ENCODE measurements at places on chromosomes 3 and 15.

DNA sequence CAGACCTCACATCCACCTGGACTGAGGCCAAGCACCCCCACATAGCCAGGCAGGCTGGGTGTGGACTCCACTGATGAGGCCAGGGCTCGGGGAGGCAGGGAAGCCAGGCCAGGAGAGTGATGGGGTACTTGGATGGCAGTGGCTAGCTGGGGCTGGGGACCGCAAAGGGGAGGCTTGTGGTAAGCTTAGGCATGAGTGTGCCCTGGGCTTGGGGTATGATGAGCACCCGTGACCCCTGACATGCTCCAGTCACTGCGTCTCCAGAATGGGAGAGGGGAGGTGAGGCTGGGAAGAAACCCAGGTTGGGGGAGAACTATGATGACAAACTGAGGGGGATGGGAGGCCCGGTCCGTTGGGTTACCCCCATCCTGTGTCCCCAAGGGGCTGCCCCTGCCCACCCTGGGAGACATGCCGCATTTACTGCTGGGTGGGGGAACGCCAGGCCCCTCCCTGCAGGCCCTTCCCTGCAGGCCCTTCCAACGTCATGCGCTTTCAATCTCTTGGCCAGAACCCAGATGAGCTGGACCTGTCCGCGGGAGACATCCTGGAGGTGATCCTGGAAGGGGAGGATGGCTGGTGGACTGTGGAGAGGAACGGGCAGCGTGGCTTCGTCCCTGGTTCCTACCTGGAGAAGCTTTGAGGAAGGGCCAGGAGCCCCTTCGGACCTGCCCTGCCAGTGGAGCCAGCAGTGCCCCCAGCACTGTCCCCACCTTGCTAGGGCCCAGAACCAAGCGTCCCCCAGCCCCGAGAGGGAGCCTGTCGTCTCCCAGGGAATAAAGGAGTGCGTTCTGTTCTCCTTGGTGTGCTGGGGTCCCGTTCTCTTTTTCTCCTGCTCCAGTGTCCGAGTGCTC lies 34.1 kb downstream of the TSPAN3 start:
- no peak for DNase-seq

DNA sequence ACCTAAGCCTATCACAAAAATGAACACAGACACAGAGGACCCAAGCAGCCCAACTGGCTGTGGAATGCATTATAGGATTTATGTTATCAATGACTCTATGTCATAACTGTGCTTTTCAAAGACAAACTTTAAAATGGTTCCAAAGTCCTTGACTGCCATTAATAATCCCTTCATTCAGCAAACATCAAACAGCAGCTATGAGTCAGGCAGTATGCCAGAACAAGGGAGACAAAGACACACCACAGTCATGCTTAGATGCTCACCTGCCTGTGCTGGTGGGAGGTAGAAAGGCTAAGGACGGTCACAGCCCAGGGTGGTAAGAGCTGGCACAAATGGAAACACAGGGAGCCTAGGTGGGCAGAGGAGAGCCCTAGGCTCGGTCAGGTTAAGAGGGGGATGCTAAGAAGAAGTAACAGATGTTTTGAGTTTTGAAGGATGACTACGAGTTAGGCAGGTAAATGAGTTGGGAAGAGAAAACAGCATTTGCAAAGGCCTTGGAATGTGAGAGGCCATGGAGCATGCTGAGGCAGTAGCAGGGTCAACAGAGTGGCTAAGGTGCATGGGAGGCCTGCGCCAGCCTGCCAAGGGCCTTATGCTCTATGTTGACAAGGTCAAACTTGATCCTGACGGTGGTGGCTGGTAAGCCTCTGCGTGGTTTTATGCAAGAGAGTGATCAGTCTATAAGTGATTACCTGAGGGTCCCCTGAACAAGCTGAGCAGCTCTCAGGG lies 23.0 kb downstream of the NMNAT3 start:
- DNase-seq, result no peak

DNA sequence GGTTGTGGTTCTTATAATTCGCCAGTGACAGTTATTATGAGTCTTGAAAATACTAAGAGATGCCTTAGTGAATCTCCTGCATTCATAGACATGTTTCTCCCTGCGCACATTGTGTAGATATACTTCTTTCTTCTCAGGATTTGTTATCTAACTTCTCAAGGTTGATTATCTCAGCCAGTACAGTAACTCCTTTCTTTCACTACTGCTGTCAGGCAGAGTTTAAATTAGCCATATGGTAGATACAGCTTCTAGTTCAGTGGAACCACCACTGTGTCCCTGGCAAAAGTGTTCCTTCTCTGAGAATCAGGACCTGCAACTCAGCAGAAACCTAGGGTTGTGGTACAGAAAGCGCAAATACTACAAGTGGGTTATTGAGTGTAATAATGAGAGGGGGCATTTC lies 175.0 kb upstream of the SGO1 start:
- no peak for DNase-seq

GRCh38 chr3:66795365-66795764 lies 202.7 kb upstream of the KBTBD8 start:
- DNase-seq, result no peak

DNA sequence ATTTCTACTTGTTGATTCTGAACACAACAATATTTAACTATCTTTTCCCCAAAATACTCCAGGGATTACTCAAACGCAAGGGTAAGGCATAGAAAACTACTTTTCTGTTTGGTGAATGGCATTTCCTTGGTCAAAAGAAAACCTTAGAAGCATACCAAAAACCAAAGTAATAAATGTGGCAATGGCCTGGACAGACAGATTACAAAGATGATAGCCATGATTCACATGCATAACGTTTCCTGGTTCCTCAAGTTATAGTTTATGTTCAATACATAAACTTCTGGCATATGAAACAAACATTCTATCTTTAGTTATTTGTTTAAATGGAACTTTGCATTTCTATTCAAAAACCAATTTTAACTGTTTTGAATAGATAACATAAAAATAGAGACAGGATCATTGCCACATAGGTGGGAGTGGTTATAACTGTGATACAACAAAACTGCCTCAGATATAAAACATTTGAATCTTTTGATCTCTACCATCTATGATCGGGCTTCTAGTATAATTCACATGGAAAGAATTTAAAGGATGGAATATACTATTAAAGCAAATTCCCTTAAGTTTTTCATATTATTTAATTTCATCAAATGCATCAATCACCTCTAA lies 32.1 kb downstream of the FOXP1 start:
- no peak for DNase-seq

DNA sequence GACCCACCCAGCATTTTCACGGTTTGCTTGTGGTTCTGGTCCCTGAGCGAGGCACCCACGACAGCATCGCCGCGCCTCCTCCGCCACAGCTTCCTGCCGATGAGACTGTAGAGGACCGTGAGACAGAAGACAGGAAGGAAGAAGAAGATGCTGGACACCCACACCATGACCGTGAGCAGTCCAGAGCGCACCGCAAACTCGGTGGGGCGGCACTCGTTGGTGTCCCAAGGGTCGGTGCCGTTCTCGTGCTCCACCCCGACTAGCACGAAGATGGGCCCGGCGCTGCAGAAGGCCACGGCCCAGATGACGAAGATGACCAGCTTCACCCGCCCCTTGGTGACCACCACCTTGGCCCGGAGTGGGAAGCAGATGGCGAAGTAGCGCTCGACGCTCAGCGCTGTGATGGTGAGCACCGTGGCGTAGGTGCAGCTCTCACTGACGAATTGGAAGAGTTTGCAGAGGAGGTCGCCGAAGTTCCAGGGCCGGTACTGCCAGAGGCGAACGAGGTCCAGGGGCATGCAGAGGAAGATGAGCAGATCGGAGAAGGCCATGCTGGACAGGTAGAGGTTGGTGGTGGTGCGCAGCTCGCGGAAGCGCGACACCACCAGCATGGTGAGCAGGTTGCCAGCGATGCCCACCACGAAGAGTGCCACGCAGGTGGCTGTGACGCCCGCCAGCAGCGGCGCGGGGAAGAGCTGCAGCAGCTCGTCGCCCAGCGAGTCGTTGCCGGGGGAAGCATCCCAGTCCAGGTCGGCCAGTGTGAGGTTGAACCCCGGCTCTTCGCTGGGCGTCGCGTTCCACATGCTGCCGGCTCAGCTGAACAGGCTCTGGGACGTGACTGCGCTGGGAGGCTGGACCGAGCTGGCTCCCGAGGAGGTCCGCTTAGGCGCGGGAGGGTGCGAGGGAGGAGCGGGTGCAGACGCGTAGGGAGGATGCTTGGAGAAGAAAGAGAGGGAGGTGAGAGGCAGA lies at the start of gene GHSR:
TSS of gene GHSR (minus strand) at position 846 of the 969 bp plus-strand sequence. CDS start at position 803, 43 bp downstream.
- no peak for DNase-seq

DNA sequence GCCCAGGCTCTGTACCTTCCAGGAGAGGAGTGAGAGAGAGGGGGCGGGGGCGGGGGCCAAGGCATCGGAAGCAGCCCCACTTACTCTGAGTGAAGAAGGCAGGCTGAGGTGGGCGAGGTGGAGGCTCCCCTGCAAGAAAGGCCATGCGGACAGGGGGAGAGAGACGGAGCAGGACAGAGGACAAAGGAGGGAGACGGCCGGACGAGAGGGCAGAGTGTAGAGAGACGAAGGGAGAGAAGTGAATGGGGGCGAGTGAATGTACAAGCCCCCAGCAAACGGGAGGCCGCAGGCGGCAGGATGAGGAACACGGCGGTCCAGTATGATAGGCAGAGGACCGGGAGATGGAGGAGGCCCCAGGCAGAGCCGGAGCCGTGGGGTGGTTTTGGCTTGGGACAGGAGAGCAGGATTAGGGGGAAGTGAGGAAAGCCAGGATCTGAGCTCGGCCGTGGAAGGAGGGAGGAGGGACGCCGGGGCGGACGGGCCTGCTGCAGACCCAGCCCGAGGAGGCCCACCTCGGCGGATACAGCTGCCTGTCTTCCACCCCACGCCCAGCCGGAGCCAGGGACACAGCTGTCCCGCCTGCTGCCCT lies 38.8 kb downstream of the TNK2 start:
- DNase-seq, result no peak

- DNase-seq, result peak; percentile 91
These were observed at the start of the genes FBXO45 and WDR53 for GRCh38 chr3:196568246-196569002. TSS of gene FBXO45 (plus strand) at chr3:196568660. CDS start at chr3:196568985, 325 bp downstream. TSS of gene WDR53 (minus strand) at chr3:196568554. CDS start at chr3:196561475, 7,079 bp downstream.

- no peak for DNase-seq
These were observed 18.1 kb upstream of the ALDH1A3 start for GRCh38 chr15:100861511-100861991.

- DNase-seq, result no peak
These were observed 6.2 kb downstream of the FRMD4B start for GRCh38 chr3:69379661-69380060.

DNA sequence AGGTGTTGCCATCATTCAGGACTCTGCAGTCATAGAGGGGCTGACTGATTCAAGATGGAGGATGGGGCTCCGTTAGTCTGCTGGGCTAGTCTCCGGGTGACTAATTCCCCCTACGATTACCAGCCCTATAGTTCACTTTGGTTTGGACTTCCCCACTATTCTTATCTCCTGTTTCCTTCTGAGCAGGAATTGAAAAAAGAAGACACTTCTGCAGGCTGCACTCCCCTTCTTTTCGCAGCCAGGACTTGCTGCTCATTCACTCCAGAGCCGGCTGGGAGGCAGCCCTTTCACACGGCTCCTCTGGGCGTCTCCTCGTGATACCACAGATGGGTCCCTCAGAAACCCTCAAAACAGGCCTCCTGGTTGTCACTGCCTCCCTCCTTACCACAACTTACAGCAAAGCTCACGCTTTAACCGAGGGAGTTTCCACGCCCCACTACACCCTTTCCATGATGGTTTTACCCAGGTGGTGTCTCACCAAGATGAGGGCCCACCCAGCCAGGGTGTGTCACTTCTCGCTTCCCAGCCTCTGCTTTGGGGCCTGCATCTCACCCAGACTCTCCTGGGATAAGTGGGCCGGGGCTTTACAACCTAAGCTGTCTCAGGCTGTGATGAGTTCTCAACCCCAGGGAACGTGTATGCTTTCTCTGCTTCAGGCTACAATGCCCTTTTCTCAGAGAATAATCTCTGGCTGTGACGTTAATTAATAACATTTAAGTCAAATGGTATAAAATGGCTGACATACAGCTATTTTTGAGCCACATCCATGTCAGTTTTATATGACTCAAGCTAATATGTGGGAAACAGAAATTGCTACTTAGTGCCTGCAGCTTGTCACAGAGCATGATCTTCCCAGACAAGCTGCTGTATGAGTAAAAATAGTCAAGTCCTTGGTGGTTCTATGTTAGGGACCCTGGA lies 11.9 kb downstream of the CX3CR1 start:
- no peak for DNase-seq

DNA sequence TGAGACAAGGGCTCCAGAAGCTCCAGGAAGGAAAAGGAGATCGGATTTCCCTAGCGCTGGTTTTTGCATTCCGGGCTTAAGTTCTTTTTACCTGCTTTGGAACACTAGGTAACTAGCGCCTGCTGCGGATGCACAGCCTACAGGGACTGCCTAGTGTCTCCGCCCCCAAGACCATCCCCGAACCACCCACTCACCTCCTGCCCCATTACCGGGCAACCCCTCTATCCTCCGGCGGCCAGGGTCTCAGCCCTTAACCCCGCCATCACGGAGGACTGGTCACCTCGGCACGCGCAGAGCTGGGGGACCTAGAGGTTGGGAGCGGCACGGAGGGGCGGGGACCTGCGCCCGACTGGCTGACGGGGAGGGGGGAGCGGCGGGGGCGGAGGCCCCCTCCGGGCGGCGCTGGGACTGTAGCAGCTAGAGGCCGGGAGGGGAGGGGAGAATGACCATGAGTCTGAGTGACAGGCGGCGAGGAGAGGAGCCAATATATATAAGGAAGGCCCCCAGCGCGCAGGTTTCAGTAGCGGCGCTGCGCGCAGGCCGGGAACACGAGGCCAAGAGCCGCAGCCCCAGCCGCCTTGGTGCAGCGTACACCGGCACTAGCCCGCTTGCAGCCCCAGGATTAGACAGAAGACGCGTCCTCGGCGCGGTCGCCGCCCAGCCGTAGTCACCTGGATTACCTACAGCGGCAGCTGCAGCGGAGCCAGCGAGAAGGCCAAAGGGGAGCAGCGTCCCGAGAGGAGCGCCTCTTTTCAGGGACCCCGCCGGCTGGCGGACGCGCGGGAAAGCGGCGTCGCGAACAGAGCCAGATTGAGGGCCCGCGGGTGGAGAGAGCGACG lies at the start of gene DLL4:
TSS of gene DLL4 (plus strand) at position 520 of the 839 bp plus-strand sequence. CDS start 329 bp downstream, outside the sequence.
- peak; percentile 58 for DNase-seq

DNA sequence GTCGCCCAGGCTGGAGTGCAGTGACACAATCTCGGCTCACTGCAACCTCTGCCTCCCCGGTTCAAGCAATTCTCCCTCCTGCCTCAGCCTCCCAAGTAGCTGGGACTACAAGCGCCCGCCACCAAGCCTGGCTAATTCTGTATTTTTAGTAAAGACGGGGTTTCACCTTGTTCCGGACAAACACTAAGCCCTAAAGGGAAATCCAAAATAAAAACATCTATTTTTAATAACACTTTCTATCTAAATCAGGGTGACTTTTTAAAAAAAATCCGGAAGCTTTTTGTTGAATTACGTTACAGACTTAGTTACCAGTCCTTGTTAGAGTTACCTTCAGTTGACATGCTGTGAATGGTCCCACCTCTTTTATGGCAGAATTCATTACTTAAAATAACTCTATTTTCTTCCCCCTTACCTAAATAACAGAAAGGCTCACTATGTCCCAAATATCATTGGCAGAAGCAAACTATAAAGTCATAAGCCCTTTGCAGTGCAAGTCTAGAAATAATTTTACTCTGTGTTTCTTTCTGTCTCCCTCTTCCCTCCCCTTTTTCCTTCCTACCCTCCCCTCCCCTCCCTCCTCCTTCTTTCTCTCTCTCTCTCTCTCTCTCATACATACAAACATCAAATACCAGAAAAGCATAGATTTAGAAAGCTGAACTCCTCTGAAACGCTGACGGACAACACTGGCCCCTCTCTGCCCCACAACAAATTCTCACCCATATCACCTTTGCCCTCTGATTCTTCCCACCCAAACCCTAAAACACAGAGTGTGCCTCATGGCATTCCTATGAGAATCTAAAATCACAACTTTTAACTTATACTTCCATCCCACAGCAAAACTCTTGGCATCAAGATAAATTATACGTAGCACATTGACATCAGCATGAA lies 18.3 kb downstream of the THBS1 start:
- DNase-seq, result no peak

Measured in D721Med (cell line).